ENCODE measurements at places on chromosomes 2 and 18.

DNA sequence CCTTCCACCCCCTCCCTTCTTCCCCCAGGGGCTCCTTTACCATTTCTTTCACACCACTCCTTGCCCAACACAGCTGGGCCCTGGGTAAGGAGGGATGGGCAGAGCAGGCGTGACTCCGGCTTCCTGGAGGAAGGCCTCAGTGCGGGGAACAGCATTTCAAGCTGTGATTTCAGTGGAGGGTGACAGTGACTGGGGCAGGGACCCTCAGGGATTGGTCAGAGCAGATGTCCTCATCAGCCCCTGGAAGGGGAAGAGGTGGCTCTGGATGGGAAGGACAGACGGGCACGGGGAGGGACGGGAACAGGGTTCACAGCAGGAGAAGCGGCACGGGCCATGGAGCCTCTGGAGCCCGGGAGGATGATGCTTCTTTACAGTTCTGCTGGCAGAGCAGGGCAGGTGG, 130.8 kb upstream of the TWIST2 start:
- DNase-seq: no peak

- DNase-seq: no peak
These were observed 447.3 kb downstream of the KCNJ3 start for GRCh38 chr2:155145758-155146229.

DNA sequence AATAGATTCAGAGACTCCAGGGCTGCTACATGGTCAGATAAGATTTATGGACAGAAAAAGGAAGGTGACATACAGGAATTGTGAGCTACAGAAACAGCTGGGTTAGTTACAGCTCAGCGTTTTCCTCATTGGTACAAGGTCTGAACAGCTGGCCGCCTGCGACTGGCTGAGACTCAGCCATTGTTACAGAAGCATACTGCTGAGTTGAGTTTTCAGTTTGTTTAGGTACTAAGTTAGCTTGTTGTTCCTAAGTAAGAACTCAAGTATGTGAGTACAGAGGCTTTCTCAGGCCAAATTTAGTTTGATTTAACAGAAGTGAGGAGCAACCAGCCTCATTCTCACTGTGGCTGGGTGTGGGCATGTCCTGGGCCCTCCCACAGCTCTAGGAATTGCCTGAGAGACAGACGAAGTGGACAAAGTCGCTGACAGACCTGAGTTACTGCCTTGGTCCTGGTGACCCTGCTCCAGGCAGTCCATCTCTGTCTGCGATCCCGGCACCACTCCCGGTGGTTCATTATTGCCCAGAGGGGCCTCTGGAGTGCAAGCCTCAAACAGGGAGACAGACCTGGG, 27.8 kb upstream of the RHOB start:
- DNase-seq: no peak

DNA sequence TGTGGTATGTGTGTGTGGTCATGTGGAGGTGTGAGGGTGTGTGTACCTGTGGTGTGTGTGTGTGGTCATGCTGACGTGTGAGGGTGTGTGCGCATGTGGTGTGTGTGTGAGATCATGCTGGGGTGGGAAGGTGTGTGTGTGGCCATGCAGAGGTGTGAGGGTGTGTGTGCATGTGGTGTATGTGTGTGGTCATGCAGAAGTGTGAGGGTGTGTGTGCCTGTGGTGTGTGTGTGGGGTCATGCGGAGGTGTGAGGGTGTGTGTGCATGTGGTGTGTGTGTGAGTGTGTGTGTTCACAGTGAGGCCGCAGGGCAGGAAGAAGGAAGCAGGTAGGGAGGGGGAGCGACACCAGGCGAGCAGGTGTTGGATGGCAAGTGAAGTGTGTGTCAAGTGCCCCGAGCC, 259.0 kb downstream of the LOXHD1 start:
- DNase-seq: no peak

- DNase-seq: no peak
These were observed 11.3 kb upstream of the GBX2 start for GRCh38 chr2:236179236-236180075.
